ENCODE measurements at places on chromosomes 7 and 10. TPM values are rescaled to one million over a fixed set of nuclear protein-coding genes. Genes with fewer than 3 reads are reported as not detected.
A peak's percentile ranks its signal among the peaks of the same experiment; 100 is the strongest.

The PGAM2 gene
- 268 TPM for polyA plus RNA-seq

The PIK3CG gene
- polyA plus RNA-seq: 3.7 TPM

The TRIM73 gene
- polyA plus RNA-seq: 1.9 TPM

The CUBN gene
- polyA plus RNA-seq: not detected

The HOXA3 gene
- polyA plus RNA-seq: 6.8 TPM

The FAM221A gene
- 2.3 TPM for polyA plus RNA-seq

DNA sequence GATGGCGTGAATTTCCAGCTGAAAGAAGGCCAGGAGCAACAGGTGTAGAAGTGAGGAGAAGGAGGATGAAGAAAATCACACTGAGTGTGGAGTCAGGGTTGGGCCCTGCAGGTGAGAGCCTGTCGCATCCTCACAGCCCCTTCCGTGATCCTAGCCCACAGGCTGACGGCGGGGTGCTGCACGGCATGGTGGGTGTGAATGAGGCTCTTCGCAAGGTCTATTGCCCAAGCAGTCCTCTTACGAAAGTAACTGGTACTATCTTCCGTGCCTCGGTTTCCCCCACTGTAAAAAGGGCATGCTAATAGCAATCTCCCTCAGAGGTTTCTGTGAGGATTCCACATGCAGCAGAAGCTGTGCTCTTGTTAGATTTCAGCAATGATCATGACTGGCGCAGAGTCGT is 129.9 kb upstream of the TNS3 start:
- no peak for DNase-seq

- no peak for DNase-seq
These were observed 93.4 kb downstream of the AVL9 start for GRCh38 chr7:32588657-32589056.

DNA sequence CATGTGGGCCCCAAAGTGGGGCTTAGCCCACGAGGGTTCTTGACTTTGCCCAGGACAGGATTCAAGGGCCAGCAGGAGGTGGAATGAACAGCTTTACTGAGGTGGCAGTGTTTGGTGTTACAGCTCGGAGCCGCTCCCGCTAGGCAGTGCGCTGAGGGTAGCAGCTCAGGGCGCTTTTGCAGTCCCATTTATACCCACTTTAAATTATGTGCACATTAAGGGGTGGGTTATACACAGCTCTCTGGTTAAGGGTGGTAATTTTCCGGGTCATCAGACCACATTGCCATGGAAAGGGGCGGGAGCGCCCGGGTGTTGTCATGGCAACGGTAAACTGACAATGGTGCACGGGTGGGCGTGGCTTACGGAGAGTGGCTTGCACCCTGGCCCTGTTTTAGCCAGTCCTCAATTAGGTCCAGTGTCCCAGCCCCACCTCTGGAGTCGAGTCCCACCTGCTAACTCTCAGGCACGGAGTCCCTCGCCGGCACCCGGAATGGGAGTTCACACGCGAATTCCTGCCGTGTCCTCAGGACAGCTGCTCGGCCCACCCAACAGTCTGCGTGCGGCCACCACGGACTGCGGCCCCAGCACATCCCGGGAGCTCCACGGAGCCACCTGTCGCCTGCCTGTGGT is 58.2 kb upstream of the PDGFA start:
- DNase-seq: no peak

DNA sequence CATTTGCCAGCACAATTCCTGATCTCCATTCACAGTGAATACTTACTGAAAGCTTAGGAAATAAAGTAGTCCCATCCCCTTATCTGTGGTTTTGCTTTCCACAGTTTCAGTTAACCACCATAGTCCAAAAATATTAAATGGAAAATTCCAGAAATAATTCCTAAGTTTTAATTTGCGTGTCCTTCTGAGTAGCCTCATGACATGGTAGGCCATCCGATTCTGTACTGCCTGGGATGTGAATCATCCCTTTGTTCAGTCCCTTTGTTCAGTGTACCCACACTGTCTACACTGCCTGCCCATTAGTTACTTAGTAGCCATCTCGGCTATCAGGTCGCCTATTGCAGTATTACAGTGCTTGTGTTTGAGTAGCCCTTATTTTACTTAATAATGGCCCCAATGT is 14.2 kb downstream of the RAB11FIP2 start:
- DNase-seq: no peak

- DNase-seq: no peak
These were observed 50.7 kb downstream of the KCNMA1 start for GRCh38 chr10:77586719-77587415.

- no peak for DNase-seq
These were observed 35.2 kb downstream of the FAM53B start for GRCh38 chr10:124708922-124709520.

DNA sequence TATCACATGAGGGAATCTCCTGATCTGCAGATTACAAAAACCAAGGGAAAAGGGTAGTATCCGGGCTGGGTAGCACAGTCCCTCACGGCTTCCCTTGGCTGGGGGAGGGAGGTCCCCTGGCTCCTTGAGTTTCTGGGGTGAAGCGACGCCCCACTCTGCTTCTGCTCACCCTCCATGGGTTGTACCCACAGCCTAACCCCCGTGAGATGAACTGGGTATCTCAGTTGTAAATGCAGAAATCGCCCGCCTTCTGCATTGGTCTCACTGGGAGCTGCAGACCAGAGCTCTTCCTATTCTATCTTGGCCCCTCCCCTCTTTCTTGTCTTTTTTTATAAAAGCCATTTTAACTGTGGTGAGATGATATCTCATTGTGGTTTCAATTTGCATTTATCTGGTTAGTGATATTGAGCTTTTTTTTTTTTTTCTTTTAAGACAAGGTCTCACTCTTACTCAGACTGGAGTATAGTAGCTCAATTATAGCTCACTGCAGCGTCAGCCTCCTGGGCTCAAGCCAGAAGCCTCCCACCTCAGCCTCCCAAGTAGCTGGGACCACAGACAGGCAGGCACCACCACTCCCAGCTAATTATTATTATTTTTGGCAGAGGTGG is 87.8 kb downstream of the ABCC2 start:
- DNase-seq: no peak

GRCh38 chr7:126533715-126534114 is 719.0 kb downstream of the GRM8 start:
- DNase-seq: no peak

DNA sequence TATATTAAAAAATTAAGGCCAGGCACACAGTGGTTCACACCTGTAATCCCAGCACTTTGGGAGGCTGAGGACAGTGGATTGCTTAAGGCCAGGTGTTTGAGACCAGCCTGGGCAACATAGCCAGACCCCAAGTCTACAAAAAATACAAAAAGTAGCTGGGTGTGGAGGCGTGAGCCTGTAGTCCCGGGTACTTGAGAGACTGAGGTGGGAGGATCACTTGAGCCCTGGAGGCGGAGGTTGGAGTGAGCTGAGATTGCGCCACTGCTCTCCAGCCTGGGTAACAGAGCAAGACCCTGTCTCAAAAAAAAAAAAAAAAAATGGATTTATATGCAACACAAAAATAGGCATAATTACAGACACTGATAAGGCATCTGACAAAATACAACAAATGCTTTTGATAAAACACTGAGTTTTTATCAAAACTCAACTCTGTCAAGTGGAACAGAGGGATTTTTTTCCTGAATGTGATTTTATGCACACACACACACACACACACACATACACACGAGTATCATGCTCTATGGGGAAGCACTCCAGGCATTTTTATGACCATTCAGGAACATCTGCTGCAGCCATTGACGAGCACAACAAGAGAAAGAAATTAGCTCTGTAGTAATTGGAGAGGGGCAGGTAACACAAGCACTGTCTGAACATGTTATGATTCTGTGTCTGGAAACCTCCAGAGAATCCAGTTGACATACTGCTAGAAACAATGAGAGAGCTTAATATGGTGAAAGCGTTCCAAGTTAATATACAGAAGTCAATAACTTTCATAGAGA is 193.1 kb downstream of the WDR37 start:
- DNase-seq: peak; percentile 13

GRCh38 chr10:59337201-59337652 is 25.1 kb downstream of the FAM13C start:
- DNase-seq: peak; percentile 73

DNA sequence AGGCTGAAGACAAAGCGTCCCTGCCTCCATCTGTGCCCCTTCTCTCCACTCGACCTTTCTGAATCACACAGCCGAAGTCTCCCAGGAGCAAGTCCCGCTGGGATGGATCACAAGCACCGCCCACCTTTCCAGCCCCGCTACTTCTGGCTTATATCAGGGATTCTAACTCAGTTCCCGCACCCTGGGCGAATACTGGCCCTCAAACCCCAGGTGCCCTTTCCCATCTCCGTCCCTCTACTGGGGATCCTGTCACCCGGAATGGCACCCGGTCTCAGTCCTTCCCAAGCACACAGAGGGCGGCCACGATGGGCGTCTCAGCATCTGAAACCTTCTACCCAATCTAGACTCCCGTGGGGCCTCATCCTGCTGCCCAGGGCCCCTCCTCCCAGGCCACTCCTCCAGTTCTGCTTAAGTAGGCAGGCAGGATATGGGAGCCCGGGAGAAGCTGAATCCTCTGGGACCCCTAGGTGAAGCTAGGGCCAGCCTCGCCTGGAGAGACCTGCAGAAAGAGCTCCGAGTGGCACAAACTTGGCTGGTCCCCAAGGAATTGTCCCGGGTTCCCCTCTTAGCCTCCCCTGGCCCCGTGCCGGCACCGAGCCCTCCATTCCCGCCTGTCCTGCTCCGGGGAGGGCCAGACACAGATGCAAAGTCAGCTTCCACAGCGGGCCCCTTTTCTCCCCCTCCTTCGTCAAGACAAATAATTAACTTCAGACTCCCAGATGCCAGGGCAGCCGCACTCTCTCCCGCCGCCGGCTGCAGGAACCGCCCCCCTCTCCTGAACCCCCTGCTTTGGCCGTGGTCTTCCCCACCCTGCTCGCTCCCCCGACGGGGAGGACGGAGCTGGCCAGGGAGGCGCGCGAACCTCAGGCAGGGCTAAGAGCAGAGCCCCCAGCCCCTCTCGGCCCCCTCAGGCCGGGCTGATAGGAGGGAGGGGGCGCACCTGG is 612 bp downstream of the KCP start:
- DNase-seq: no peak

GRCh38 chr10:18214691-18215563 is 74.7 kb downstream of the CACNB2 start:
- DNase-seq: peak; percentile 64

- peak; percentile 42 for DNase-seq
These were observed 293.7 kb downstream of the POU6F2 start for GRCh38 chr7:39271402-39271801.

- DNase-seq: no peak
These were observed 527.4 kb upstream of the VSTM2A start for GRCh38 chr7:54014765-54015164.

GRCh38 chr10:120424198-120424464 is 32.9 kb upstream of the PLPP4 start:
- no peak for DNase-seq

DNA sequence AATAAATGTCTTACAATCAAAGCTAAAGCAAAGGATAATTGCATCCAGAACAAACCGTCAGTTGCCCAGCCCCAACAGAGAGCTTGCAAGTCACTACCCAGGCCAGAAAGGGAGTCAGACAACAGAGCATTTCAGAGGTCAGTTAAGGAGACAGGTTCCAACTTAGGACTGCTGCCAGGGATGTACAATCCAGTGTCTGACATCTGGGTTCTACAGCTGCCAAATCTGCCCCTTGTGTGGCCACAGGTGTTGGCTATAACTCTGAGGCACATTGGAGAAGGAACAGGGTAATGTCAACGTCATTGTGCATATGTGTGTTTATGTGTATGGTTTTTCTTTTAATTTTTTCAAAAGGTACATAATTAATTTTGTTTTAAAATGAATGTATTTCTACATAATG is 85.2 kb upstream of the GLCCI1 start:
- no peak for DNase-seq

DNA sequence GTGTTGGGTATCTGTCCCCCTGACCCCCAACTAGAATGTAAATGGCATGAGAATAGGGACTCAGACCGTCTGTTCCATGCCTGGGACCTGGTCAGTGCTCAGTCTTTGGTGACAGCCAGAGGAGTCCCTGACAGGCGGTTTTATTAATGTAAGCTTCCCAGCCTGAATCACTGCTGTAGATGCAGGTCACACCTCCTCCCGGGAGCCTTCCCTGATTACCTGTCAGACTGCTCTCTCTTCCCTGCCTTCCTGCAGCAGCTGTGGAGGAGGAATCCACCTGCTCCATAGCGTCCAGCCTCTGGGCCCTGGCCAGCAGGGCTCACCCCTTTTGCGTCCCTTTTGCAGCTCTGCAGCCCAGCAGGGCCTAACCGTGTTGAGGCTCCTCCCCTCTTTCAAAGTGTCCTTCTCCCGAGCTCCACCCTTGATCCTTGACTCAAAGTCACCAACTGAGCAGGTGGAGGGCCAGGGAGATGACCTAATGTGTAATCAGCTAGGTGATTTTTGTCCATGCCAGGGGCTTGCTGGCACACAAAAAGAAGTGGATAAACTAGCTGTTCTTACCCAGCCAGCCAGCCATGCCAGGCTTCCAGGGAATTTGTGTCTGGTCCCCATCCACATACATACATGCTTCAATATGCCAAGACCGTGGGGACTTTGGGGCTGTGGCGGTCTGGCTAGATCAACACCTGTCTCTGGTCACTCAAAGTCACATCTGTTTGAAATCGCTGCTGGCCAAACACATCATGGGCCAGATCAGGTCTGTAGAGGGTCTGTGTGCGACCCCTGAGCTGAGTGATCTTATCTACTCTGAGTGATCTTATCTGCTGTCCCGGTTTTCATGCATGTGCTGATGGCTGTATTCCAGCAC is 195.1 kb downstream of the CCDC3 start:
- no peak for DNase-seq

DNA sequence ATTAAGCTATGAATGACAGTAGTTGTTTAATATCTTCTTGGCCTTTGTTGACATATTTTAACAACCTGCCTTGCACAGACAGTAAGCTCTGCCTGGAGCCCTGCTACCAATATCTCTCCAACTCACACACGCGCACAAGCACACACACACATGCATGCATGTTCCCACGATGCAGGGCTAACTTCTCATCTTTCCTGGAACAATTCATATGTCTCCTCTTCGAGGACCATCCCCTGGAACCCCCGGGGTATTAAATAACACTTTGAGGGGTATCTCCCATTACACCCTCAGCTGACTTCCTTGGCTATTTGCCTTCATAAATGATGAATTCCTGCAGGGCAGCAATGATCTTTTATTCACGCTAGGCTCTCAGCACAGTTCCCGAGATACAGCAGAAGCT is 258.0 kb downstream of the TRIL start:
- no peak for DNase-seq

DNA sequence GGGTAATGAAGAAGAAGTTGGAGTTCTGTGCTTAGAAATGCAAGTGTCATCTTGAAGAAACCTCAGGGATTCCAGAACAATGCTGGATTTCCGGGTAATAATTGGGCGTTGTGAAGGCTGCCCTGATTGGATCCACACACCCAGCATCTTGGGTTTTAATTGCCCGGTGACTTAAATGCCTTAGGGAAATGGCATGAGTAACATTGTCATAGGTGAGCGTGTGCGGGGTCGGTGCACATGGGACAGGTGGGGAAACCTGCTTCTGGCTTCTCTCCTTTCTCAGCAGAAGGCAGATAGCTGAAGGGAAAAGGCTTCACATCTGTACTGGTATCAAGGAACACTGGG is 15.2 kb upstream of the CAMK1D start:
- no peak for DNase-seq

GRCh38 chr7:16609842-16610450 is 35.6 kb downstream of the ANKMY2 start:
- DNase-seq: no peak

- DNase-seq: no peak
These were observed 88.9 kb upstream of the CSTF2T start for GRCh38 chr10:51788273-51788672.
